ENCODE measurements at places on chromosomes 13 and 19.
A peak's percentile ranks its signal among the peaks of the same experiment; 100 is the strongest.

- no peak for DNase-seq
Observed at GRCh38 chr19:56404705-56405056, 549 bp downstream of the ZNF583 start.

- DNase-seq = no peak
Observed at GRCh38 chr19:47418692-47419029, 666 bp downstream of the MEIS3 start.

- DNase-seq = no peak
Observed at GRCh38 chr13:23289917-23290357, 109.2 kb downstream of the SGCG start.

DNA sequence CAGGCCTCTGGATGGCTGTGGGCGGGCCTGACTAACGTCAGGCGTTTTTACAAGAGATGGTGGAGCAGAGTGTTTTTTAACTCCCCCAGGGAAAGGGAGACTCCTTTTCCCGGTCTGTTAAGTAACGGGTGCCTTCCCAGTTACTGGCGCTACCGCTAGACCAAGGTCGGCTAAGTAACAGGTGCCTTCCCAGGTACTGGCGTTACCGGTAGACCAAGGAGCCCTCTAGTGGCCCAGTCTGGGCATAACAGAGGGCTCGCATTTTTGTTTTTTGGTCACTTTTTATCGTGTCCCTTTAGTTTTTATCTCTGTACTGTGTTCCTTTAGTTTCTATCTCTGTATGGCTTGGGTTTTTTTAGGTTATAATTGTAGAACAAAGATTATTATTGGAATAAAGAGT lies 10.0 kb downstream of the ZNF383 start:
- DNase-seq = no peak

GRCh38 chr19:31676271-31677004 lies 327.2 kb upstream of the TSHZ3 start:
- DNase-seq = no peak

DNA sequence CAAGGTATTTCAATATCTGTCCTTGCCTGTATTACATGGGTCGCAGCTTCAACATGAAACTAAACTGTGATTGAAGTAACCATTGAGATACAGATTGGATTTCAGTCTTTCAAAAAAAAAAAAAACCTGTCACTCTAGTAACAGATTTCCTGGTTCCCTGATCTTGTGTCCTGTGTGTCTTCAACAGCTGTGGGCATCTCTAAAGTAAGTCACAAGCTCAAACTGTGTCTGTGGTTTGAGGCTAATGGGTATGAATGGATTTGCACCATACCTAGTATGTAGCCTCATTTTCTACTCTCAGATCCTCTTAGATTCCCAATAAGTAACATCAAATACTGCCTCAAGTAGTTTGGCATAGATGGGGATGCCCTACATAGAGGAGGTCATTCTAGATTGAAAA lies 300.1 kb downstream of the COG6 start:
- DNase-seq = no peak

GRCh38 chr13:113935001-113935844 lies 38.7 kb downstream of the C13orf46 start:
- DNase-seq = no peak

DNA sequence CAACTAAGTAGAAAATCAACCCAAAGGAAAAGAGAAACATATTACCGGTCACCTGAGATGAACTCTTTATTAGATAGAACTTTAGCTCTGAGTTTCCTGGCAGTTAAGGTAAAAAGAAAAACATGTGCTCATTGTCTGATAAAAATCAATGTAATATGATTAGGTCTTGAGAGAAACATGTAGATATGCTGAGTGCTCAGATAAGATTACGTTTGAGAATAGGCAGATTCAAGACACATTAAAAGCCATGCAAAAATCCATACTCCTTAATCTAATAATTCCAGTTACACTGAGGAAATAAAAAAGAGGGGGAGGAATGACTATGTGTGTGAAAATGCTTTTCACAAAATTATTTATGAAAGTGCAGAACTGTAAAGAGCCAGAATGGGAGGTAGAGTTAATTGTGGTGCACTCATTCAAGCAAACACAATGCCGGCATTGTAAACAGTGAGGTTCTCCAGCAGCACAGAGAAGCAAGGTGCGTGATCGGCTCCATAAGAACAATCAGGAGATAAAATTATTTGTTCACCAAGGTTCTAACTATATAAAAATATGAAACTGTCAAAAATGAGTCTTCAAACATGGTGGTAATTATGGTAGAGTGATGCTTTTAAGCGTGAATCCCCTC lies 88.8 kb downstream of the MBNL2 start:
- no peak for DNase-seq

DNA sequence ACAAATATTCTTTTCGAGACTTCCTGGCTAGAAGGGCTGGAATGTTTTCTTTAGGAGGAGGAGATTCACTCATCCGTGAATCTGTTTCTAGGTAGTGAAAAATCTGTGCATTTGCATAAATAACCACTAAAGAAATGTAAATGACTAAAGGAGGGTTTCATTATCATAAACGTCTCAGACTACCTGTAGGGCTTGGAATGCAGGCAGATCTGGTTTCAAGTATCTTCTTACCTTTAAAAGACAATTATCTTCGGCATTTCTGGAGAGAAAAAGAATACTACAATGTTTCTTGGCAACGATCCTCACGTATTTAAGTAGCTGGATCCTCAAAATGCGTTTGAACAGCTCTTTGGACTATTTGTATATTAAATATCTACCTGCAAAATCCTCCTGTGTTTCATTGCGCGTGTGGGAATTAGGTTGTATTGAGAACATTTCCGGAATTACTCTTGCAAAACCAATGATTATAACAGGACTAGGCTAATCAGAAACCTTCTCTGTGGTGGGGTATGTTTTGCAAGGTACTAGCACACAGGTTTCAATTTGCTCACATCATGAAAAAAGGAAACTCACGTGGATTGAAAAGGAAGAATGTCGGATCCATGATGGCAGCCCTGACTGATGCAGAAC lies 291.1 kb upstream of the ARGLU1 start:
- no peak for DNase-seq

DNA sequence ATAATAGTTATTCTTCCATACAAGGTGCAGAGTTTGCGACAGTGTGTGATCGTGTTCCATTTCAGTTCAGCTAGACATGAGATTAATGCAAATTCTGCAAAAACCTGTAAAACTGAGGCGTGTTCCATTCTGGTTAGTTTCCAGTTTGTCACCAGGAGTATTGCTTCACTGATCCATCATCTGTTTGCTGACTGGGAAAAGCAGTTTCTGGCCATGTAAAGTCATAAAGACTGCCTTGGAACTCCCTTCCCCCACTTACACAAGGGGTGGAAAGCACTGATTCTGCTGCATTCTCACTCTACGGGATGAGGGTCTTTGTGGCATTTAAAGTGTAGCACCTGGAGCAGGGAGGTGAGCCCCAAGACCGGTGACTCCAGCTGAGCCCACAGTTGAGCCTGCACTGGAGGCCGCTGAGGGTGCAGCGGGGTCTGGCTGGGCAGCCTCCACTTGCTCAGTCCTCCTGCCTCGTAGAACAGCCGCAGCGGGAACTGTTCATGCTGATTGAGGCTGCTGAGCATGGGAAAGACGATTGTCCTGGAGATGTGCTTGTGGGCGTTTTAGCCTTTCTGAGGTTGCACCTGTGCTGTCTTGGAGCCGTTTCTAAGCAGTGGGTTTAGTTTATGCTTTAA lies 2.0 kb downstream of the ZNF57 start:
- DNase-seq = no peak

- DNase-seq = no peak
Observed at GRCh38 chr13:32445461-32445860, 17.5 kb upstream of the N4BP2L1 start.

DNA sequence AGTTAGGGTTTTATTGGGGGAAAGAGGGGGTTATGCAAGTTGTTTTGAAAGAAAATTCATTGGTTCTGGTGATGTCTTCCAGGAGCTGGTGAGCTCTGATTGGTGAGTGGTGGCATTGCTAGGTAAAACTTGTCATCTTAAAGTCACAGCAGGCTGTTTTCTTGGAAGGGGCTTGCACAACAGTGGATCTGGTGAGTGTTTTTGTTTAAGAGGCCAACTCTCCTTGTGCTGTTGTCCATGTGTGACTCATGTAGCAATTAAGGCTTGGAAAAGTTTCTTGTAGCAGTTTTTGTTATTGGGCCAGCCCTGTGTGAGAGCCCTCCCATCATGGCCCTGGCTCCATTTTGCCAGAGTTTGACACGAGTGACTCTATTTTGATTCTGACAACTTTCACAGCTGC lies 109.4 kb downstream of the RFC3 start:
- DNase-seq = no peak

DNA sequence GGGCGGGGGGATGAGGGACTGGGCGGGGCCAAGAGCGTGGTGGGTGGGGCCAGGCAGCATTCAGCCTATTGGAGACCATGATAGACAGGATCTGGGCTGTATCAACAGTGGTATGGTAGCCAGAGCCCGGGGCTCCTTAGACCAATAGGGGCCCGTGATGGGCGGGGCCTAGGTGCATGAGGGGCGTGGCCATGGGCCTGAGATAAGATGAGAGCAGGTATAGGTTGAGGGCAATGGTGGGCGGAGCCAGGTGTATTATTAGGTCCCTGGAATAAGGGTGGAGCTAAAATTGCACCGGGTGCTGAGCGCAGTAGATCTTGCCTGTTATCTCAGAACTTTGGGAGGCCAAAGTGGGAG lies 5.3 kb downstream of the ABCA7 start:
- DNase-seq = peak; percentile 69

GRCh38 chr13:20977394-20977793 lies 74.8 kb upstream of the XPO4 start:
- no peak for DNase-seq

GRCh38 chr13:52830946-52831345 lies 17.5 kb downstream of the PCDH8 start:
- DNase-seq = no peak

DNA sequence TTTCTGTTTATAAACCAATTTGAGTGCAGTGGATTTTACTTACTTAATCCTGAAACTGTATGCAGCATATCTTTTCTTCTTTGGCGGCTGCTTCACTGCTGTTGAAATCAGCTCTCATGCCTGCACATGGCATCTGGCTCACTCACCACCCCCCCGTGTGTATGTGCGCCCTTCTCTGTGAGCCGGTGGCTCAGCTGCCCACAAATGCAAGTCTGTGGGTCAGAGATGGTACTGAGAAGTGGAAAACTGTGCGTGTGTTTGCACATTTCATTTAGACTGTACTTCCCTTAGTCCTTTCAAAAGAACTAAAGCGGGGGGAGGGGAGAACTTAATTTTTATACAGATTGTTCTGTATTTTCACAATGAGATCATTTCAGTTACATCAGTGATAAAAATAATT lies 307.6 kb downstream of the SHISA2 start:
- no peak for DNase-seq

DNA sequence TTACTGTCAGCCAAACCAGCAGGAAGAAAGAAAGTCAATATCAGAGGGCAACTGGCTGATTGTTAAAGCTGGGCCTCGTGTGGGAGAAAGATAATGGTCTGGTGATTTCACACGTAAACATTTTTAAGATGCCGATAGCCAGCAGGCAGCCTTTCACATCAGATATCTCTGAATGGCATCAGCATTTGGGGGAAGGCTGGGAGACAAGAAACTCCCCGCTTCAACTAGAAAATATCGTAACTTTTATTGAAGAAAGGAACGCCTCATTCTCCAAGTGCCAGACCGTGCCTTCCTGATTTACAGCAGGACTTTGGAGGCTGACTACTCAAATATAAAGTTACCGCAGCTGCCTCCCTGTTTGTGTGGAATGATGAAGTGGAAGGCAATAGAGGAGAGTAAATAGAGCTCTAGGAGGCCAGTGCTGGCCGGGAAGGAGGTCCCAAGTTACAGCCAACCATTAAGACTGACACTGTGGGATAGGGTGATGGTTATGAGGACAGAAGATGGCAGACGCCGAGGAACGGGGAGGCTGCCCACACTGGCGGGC lies 284.3 kb upstream of the MAB21L1 start:
- no peak for DNase-seq

GRCh38 chr13:68929075-68929745 lies 1178.4 kb upstream of the ATXN8OS start:
- DNase-seq = no peak

GRCh38 chr19:13154241-13154778 lies 4.1 kb downstream of the IER2 start:
- peak; percentile 42 for DNase-seq

DNA sequence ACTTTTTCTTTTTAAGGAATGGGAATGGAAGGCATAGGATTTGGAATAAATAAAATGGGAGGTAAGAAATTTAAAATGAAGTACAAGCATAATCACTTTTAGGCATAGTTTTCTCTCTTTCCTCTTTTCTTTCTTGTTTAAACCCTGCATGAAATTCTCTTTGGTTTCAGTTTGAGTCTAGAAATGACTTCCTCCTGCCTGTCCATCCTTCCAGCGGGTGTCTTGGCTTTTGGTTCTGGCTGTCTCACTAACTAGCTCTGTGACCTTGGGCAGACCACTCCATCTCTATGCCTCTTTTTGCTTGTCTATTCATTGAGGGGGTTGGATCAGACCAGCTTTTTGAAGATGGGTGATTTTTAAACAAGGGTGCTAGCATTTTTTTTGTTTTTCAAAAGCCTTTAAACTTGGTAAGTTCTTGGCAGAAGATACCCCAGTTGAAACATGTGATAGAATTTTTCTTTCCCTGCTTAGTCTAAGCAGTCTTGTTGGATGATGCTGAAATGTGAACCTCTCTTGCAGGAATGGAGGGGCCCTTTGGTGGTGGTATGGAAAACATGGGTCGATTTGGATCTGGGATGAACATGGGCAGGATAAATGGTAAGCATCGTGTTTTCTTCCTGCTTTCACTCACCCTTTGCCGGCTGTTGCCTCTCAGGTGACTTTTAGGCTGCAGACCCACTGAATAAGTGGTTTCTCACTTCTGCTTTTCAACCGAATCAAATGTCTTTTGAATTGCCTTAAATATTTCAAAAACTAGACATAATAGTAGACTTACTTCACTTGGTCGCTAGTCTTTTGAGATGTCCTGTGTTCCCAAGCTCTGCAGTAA lies 28.6 kb downstream of the PRAM1 start:
- DNase-seq = no peak

DNA sequence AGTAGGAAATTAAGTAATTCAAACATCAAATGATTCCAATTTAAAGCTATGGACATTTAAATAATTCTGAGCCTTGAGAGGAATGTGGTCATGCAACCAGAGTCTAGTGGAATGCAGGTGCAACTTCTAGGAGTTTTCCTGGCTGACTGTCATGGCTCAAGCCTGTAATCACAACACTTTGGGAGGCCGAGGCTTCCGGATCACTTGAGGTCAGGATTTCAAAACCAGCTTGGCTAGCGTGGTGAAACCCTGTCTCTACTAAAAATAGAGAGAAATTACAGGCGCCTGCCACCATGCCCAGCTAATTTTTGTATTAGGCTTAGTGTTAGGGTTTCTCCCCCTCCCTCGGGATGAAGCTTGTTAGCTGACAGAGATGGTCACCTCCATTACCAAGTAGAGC lies 6.4 kb downstream of the ZNF808 start:
- no peak for DNase-seq

DNA sequence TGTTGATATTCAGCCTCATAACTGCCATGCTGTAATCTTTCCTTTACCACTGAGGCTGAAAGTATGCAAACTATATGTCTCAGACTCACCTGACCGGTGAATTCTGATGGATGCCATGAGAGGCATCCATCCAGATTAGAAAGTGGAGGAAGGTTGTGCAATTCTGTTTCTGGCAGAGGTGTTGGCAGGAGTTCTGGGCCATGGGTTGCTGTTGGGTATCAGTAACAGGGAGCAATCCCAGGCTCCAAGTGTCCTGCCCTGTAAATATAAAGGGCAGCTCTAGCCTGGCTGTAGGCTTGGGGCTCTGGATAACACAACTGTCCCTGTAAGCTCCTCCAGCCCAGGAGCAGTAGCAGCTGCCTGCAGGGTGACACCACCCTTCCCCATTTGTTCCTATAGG lies 77.4 kb upstream of the ABCC4 start:
- DNase-seq = no peak

Measured in naive thymus-derived CD4-positive, alpha-beta T cell (primary cell).